T1000 (cell line): ENCODE measurements at places on chromosomes 1 and 21.

DNA sequence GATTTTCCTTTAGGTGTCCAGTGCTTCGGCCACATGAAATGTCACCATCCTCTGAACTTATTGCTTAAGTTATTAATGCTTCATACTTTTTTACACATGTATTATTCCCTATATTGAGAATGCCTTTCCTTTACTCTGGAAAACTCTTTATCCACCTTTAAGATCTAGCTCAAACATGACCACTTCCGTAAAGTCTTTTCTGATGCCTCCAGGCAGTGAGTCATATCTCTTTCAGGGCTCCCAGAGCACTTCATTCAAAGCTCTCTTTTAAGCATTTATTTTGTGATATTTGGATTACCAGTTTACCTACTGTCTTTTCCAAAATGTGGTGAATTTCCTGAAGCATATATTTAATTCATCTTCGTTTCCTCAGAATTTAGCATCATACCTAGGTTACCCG is 178.9 kb downstream of the HS2ST1 start:
- peak; percentile 14 for DNase-seq

GRCh38 chr1:59152511-59152910 is 144.4 kb upstream of the FGGY start:
- DNase-seq = no peak

GRCh38 chr1:93353286-93353685 is 7.6 kb downstream of the DR1 start:
- no peak for DNase-seq

DNA sequence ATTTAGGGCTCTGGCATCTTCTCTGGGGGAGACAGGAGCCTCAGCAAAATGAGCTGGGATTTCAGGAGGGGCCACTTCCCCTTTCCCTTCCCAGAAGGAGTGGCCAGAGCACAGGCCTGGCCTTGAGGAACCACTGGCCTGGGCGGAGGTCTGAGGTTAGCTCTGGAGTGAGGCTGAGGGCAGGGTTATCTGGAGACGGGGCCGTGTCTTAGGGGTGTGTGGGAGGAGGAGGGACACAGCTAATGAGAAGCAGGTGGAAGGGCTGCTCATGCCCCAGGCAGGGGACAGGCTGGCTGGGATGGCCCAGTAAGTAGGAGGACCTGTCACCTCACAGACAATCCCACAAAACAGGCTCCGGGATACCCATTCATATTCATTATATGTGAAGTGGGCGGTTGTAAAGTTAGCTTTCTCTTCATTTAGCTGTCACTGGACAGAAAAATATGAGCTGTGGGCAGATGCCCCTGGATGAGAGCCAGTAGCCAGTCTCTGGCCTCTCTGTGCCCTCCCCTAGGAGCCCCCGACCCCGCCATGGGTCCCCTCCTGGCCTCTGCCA is 12.4 kb downstream of the ALX3 start:
- no peak for DNase-seq

- DNase-seq = no peak
Measured at GRCh38 chr1:14568716-14569355, 29.6 kb upstream of the KAZN start.

DNA sequence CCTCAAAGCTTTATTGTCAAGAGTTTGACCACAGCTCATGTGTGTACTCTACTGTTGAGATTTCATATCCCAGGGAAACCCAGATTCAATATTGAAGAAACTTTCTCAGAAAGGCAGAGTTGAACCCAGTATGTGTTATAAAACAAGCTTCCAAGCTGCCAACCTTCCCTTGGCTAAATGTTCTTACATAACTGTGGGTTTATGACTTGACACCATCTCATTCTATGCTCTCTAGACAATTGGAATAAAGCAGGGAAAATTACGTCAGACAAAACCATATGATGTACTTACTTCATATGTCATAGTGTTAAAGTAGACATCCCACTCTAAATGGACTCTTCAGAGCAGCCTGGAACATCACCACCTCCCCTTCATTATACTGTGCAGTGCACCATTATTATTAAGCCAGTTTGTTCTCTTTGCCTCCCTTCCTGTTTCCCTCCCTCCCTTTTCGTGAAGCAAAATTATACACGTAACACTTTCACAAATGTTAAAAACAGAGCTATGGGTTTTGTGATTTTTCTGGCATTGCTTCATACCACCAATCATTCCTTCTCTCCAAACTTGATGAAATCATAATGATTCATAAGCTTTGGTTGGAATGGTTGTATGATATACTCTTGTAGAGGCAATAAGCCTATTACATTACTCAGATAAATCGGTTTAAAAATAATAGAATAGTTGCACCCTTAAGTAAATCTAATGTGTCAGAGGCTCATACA is 507.2 kb downstream of the LTN1 start:
- DNase-seq = no peak

DNA sequence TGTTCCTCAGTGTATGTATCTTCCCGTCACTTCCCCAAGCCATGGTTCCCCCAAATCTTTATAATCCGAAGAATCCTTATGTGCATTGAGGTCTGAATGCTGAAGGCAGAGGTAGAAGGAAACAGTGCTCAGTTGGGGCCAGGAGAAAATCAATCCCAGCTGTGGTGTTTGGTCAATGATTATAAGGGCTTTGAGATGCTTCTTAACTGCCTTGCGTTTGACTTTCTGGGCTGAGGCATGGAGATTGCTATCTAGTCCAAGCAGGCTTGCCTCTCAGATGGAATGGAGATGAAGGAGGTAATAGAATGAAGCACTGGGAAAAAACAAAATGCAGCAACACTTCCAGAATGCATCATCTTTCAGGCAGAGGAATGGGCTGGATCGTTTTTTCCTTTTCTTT is 3.6 kb upstream of the MAP1LC3C start:
- DNase-seq = no peak

DNA sequence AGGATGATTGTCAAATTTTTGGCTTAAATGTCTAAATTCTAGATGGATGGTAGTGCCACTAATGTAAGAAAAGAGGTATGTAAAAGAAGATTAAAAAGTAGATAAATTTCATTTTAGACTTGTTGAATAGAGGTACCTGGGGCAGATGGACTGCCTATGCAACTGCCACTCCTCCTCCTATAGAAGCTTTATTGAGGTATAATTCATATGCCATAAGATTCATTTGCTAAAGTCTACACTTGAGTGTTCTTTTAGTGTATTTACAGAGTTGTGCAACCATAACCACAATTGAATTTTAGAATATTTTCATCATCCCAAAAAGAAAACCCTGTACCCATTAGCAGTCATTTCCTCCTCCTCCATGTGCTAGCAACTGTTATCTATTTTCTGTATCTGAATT is 70.6 kb downstream of the FNBP1L start:
- DNase-seq = no peak

DNA sequence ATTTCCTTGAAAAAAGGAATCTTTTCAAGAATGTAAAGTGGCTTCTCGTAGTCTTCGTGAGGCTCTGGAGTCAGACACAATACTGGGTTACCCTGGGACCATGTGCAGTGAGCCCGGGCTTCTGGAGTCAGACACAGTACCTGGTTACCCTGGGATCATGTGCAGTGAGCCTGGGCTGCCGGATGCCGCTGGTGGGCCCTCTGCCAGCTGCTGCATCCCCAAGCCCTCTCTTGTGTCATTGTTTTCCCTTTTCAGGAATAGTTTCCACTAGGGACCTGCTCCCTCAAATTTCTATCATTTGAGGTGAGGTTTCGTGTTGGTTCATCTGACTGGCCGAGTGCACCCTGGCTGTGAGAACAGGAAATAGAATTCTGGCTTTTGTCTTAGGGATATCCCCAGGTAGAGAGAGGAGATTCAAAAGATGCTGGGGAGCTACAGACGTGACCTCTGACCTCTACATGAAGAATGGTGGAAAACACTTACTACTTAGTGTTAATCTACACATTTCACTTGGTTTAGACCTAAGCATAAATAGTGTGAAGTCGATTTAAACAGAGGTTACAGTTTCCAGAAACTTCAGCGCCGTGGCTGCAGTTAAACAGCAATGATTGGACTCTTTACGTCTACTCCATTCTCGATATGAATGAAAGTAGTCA is 10.6 kb downstream of the ADARB1 start:
- DNase-seq = no peak

- DNase-seq = no peak
Measured at GRCh38 chr1:6891781-6892579, 106.7 kb downstream of the CAMTA1 start.

DNA sequence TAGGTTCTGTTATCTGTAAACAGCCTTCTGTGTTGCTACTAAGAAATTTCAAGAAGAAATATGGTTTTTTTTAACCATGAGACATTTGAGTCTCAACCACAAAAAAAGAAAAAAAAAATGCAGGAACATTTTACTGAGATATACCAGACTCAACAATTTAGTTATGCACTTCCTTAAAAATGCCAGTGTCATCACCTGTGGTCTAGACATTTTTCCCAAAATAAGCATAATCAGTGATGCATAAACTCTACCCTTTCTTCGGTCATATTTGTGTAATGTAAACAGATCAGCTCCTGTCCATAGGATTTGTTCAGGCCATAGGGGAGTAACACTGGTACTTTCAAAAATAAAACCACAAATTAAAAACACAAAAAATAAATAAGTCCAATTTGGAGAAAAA is 122.6 kb upstream of the TNFSF4 start:
- DNase-seq = no peak

DNA sequence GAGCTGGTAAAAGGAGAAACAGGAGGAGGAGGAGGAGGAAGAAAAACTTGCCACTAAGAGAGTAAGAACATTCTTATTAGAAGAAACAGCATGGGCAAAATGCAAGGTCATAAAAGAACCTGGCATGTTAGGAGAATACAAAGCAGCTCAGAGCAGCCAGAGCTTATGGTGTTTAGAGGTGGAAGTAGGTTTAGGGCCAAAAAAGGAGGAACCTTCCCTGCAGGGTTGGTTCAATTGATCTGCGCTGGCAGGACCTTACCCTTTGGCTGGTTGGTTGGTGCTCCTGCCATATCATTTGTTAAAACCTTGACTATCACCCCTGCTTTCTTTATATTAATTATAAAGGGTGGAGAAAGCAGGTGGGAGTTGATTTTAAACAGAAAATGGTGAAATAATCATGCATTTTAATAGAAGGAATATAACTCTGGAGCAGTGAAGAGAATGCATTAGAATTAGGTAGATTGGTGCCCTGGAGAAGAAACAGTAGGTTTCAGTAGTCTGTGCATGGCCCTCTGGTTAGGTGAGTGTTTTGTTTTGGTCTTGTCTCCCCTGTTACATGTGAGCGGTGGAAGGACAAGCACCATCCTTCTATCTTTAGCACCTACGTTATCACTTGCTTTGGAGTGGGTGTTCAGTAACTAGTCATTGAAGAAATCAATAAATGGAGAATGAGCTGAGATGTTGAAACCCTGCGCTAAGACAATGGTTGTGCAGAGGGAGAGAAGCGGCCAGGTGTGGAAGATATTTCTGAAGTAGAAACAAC is 110.4 kb upstream of the NGF start:
- DNase-seq = no peak

DNA sequence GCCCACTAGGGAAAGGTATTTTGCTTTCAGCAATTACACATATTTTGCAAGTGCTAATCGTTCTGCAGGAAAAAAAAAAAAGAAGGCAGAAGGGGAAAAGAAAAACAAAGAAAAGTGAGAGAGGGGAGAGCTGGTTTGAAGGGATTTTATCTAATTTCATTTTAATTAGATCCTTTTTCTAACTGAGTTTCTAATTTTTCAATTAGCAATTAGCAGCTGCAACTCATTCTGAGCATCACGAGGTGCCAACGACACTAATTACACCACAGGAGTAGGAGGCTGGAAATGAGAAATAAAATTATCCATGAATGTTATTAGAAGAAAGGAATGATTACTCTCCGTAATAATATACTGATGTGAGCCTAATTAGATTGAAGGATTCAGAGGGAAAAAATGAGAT is 481.0 kb upstream of the CAMK1G start:
- no peak for DNase-seq

- DNase-seq = no peak
Measured at GRCh38 chr1:104190821-104191220, 441.1 kb downstream of the AMY1C start.

GRCh38 chr1:153651771-153652170 is 6.7 kb upstream of the SNAPIN start:
- no peak for DNase-seq

GRCh38 chr1:213055767-213056166 is 4.7 kb downstream of the RPS6KC1 start:
- DNase-seq = no peak

GRCh38 chr1:34984435-34984792 is 733 bp downstream of the TMEM35B start:
- DNase-seq = peak; percentile 36

- no peak for DNase-seq
Measured at GRCh38 chr1:72892461-72892860, 610.1 kb upstream of the NEGR1 start.

GRCh38 chr1:84888753-84889152 is 4.3 kb downstream of the LPAR3 start:
- no peak for DNase-seq

DNA sequence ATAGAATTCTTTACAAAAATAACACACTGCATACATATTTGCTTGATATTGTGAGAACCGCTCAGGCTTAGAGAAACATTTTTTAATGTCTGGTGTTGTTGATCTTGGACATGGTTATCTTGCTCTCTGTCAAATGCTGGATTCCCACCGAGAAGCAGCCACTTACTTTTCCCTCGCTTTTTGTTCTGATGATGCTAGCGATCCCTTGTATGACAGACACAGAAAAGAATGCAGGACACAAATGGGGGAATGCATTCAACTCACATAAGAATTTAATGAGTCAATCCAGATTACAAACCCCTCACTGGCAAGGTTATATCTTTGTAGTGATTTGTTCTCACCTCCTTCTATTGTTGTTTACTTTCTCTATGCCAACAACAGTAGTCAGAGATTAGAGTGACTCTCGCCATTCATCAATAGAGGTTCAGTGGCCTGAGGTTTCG is 76.8 kb upstream of the AKT3 start:
- no peak for DNase-seq

DNA sequence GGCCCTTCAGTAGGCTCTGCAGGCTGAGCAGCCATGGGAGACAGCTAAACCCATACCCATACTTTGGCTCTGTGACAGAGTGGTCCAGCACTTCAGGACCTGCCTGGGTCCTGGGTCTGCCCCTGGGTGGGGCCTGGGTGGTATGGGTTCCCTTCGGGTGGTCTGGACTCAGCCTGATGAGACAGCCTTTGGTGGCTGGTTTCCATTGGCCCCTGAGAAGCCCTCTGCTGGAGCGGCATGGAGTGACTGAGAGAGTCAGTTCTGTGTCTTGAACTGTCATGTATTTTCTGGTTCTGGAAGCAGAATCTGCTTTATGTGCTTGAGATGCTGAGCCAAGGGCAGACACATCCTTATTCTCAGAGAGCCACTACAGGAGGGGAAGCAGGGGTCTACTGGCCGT is 31.3 kb upstream of the KCNA2 start:
- DNase-seq = no peak

DNA sequence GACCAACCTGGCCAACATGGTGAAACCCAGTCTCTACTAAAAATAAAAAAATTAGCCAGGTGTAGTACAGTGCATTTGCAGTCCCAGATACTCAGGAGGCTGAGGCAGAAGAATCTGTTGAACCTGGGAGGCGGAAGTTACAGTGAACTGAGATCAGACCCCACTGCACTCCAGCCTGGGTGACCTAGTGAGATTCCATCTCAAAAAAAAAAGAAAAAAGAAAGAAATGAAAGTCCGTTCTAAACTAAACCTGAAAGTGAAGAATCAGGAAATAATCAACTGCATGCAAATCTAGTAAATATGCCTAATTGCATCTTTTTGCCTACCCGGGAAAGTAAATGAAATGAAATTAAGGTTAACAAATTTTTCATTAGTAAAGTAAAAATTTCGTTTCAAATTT is 99.6 kb downstream of the ZZZ3 start:
- DNase-seq = no peak
